ENCODE measurements at places on chromosomes 2 and 18. TPM values are rescaled to one million over a fixed set of nuclear protein-coding genes. Genes with fewer than 3 reads are reported as not detected.

YES1 gene
- 34.1 TPM for total RNA-seq

FBXO48 gene
- 0.39 TPM for total RNA-seq

GRCh38 chr18:31049189-31049588 is 6.6 kb upstream of the DSC3 start:
- H3K36me3 ChIP-seq, result no peaks in the 10 kb centered on the region
- H3K4me3 ChIP-seq, result no peak overlapping the region

- H3K27me3 ChIP-seq, result peaks cover 74% of the 10 kb centered on the region
- DNase-seq, result no peak
- peaks cover 40% of the 10 kb centered on the region for H3K4me1 ChIP-seq
- no peak overlapping the region for H3K4me3 ChIP-seq
- peaks cover 11% of the 10 kb centered on the region for H3K36me3 ChIP-seq
These were observed 2.3 kb upstream of the ONECUT2 start for GRCh38 chr18:57432751-57433400.

- H3K27me3 ChIP-seq, result no peaks in the 10 kb centered on the region
- H3K36me3 ChIP-seq, result no peaks in the 10 kb centered on the region
- peak overlapping the region; percentile 20 for H3K4me3 ChIP-seq
- DNase-seq, result no peak
- H3K4me1 ChIP-seq, result peaks cover 18% of the 10 kb centered on the region
These were observed 8.8 kb upstream of the DDX1 start for GRCh38 chr2:15582710-15583357.

DNA sequence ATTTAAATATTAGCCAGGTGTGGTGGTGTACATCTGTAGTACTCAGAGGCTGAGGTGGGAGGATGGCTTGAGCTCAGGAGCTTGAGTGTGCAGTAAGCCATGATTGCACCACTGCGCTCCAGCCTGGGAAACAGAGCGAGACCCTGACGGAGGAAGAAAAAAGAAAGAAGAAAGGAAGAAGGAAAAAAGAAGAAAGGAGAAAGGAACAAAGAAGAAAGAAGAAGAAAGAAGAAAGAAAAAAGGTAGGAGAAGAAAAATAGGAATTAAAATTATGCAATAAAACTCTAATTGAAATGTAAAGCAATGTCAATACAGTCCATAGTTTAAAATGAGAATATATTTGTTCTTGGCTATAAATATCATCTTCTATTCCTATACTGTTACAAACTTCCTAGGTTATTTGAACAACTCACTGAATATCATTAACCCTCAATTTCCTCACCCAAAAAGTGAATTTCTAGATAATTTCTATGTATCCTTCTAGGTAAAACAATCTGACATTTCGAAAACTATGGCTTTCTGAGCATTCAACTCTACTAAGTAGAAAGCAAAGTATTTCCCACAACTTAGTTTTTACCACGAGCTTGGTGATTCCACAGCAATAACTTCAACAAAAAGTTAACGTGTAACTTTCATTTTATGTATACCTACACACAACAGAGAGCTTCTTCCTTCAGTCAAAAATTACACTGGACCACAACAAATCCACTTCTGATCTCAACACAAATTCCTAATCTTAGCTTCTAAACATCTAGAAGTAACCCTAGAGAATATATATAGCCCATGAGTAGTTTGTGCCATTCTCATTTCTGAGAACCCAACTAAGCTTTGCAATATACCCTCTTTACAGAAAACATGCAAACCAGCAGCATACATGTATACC is 19.7 kb downstream of the LPIN2 start:
- no peak overlapping the region for H3K27ac ChIP-seq
- peaks cover 62% of the 10 kb centered on the region for H3K4me1 ChIP-seq
- H3K4me3 ChIP-seq, result no peak overlapping the region
- H3K36me3 ChIP-seq, result peaks cover 22% of the 10 kb centered on the region
- DNase-seq, result no peak

GRCh38 chr2:84908948-84909713 is 3.7 kb downstream of the TMSB10 start:
- peaks cover 26% of the 10 kb centered on the region for H3K27me3 ChIP-seq
- DNase-seq, result no peak

ARHGAP15 gene
- total RNA-seq, result not detected

- no peak for DNase-seq
- H3K4me1 ChIP-seq, result peaks cover 37% of the 10 kb centered on the region
These were observed 1.0 kb upstream of the STRN start for GRCh38 chr2:36967236-36967876.

CYP26B1 gene
- 0.21 TPM for total RNA-seq

GPR39 gene
- 1.7 TPM for total RNA-seq

KCNJ3 gene
- total RNA-seq, result not detected

DNA sequence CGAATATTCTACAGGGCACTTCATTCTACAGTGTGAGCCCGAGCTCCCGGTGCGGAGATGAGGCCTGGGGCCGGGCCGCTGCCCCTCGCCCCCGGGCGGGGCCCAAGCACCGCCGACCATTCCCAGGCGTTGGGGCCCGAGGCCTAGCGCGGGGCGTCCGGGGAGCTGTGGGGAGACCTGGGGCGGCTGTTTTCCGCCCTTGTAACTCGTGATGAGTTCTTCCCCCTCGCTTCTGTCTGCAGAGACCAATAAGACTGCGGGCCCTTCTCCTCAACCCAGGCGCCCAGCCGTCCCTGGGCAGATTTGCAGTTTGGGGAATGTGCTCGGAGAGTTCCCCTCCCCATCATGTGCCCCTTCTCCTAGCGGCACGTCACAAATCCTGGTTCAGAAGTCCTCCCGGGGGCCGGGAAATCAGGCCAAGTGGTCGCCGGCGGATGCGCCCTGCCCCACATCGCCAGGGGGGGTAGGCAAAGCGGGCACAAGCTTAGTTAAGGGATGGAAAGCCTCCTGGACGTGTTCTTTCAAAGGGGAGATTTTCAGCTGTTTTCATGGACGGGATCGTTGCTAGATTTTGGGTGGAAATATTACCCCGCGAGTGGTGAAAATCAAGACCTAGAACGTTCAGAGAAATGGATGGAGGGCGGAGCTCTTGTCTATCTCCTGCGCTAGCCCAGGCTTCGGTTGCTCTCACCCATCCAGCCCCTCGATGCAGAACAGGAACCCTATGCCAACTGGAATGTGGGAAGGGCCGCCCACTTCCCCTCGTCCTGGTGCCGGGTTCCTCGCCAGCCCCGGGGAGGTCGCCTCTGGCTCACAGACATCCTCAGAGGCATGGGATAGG is 18.8 kb upstream of the HAAO start:
- peaks cover 4% of the 10 kb centered on the region for H3K27me3 ChIP-seq
- H3K4me3 ChIP-seq, result peak overlapping the region; percentile 90
- peaks cover 18% of the 10 kb centered on the region for H3K4me1 ChIP-seq
- peak overlapping the region; percentile 98 for H3K27ac ChIP-seq
- H3K36me3 ChIP-seq, result peaks cover 7% of the 10 kb centered on the region

DNA sequence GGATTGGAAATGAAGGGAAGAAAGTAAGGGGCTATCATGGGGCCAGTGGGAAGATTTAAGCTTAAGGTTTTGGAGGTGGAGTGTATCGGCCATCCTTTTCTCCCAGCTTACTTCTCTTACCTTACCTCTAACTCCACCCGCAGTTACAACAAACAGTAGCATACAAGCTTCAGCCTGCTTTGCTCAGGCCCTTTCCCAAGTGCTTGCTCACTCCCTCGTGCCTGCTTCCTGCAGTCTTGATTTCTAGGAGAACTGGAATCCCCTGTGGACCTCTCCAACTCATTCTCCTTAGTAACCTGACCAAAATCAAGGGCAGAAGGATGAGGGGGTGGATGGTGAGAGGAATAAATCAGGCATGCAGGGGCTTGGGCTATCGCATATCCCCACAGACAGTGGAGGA is 5.8 kb upstream of the LYG2 start:
- no peak for DNase-seq
- H3K36me3 ChIP-seq, result no peaks in the 10 kb centered on the region
- no peaks in the 10 kb centered on the region for H3K4me1 ChIP-seq
- H3K4me3 ChIP-seq, result no peak overlapping the region

- no peaks in the 10 kb centered on the region for H3K36me3 ChIP-seq
- H3K4me3 ChIP-seq, result no peak overlapping the region
- peaks cover 12% of the 10 kb centered on the region for H3K4me1 ChIP-seq
These were observed 8.5 kb downstream of the RAB17 start for GRCh38 chr2:237581751-237582746.

- no peaks in the 10 kb centered on the region for H3K36me3 ChIP-seq
- no peaks in the 10 kb centered on the region for H3K27me3 ChIP-seq
- H3K4me1 ChIP-seq, result peaks cover 56% of the 10 kb centered on the region
- DNase-seq, result peak; percentile 39
- peak overlapping the region; percentile 2 for H3K4me3 ChIP-seq
These were observed 280.6 kb downstream of the NCKAP5 start for GRCh38 chr2:133287709-133288108.

DES gene
- total RNA-seq, result 0.12 TPM

GRCh38 chr2:227402959-227403358 is 15.2 kb upstream of the SCYGR1 start:
- no peak overlapping the region for H3K27ac ChIP-seq
- no peak overlapping the region for H3K4me3 ChIP-seq
- DNase-seq, result no peak
- peaks cover 4% of the 10 kb centered on the region for H3K27me3 ChIP-seq
- peaks cover 26% of the 10 kb centered on the region for H3K4me1 ChIP-seq
- H3K36me3 ChIP-seq, result no peaks in the 10 kb centered on the region

DNA sequence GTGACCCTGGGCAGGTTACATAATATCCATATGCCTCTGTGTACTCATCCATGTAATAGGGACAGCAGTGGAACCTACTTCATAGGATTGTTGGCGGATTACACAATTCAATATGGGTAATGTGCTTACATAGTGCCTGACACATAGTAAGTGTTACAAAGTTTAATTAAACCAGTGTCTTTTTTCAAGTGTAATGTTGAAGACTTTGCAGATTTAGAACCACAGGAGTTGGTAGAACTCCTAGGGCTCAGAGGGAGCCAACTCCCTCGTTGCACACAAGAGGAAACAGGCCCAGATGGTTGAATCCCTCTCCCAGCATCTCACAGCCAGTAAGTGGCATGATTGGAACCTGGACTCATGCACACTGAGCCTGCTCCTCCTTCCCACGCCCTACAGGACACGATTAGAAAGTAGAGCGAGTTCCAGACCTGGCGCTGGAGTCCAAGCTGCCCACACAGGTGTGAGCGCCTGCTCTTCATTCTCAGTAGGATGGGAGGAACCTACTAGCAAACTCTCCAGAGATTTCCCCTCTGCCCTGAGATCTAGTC is 97.8 kb downstream of the VSNL1 start:
- H3K27me3 ChIP-seq, result peaks cover 8% of the 10 kb centered on the region
- no peak overlapping the region for H3K4me3 ChIP-seq
- no peaks in the 10 kb centered on the region for H3K36me3 ChIP-seq
- H3K4me1 ChIP-seq, result peaks cover 10% of the 10 kb centered on the region
- DNase-seq, result no peak

DNA sequence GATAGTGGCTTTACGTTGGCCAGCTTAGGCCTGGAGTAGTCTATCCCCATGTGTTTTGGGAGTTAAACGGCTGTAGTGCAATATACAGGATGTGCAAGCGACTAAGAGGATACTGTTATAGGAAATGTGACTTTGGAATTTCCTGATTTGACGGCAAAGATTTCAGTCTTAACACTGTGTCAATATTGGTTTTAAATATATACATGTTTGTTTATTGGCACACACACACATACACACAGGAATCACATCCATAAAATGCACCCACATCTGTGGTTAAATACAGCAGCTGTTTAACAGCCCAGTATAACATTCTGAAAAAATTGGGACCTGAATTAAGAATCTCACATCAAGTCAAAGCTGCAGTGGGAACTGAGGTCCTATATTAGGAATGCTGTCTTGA is 347.1 kb downstream of the TXNL1 start:
- DNase-seq, result no peak
- H3K27ac ChIP-seq, result no peak overlapping the region
- H3K4me1 ChIP-seq, result peaks cover 11% of the 10 kb centered on the region
- H3K27me3 ChIP-seq, result peaks cover 1% of the 10 kb centered on the region

NEMP2 gene
- total RNA-seq, result 2.7 TPM

RGPD4 gene
- not detected for total RNA-seq

DNA sequence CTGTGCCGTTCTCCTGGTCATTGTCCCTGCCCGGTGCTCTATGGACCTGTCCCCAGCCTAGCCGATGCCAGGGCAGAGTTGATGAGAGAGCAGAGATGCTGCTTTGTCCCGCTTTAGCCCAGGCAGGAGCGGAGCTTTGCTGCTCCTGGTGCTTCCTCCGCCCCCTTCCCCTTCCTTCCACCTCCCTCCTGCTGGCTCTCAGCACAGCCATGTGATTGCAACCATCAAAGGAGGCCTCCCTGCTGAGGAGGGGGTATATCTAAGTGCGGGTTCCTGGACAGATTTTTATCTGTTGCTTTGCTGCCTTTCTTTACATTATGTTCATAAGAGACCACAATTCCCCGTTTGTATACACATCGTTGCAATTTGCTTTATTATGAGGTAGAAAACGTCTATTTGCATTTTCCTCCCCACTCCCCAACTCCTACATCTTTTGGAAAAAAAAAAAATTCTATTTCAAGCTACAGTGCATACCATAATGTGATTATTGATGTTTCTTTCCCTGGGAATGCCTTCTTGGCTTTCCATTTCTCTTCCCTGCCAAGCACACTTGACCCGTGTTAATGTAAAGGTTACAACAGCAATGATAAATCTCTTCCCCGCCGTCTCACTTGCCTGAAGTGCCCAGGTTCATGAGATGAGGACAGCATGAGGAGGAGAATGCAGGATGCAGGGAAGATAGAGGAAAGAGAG is 25.4 kb downstream of the ALPK2 start:
- H3K4me1 ChIP-seq, result peaks cover 63% of the 10 kb centered on the region
- DNase-seq, result no peak
- no peak overlapping the region for H3K27ac ChIP-seq
- peaks cover 5% of the 10 kb centered on the region for H3K27me3 ChIP-seq

ALPI gene
- total RNA-seq, result not detected

DNA sequence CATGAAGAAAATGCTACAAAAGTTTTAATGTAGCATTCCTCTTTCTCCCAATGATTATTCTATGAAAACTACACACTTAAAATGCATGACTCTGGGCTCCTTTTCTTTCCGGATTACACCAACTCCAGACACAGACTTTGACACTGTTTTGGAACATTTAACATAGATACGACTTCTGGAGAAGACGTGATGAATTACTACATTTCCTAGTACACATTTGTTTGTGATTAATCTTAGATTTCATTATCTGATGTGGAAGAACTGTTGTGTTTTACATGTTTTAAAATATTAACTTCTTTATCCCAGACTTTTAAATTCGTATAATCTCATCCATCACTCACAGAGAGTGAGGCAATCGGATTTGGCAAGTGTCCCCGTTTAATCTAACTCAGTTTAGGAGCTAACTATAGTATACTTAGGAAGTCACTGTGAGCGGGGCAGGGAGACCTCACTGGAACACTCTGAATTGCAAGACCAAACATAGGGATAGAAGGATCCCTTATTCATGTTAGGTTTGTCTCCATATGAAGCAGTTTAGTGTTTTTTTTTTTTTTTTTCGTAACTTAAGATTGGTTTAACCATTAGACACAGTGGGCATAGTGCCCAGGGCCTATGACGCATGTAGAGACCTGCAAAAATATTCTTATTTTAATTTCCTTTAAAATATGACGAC is 66.7 kb downstream of the PDE1A start:
- peak overlapping the region; percentile 57 for H3K4me3 ChIP-seq
- peak overlapping the region; percentile 42 for H3K27ac ChIP-seq
- peaks cover 29% of the 10 kb centered on the region for H3K4me1 ChIP-seq
- DNase-seq, result no peak
- H3K36me3 ChIP-seq, result no peaks in the 10 kb centered on the region

DNA sequence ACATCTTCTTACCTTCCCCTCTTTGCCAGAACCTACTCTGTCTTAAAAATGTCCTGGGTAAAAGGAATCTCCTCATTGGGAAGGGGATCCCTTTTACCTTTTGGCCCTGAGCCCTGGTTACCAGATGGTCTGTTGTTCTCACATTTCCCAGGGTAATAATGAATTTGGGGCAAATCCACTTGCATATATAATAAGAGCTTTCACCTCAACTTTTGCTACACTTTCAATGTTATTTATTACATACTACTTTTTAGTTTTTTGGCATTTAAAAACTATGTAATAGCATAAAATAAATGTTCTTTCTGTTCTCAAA is 15.0 kb downstream of the CERS6 start:
- peaks cover 9% of the 10 kb centered on the region for H3K4me1 ChIP-seq
- no peaks in the 10 kb centered on the region for H3K36me3 ChIP-seq
- H3K4me3 ChIP-seq, result no peak overlapping the region
- no peak for DNase-seq
